Body of pancreas (tissue), 4 donors: ENCODE measurements at places on chromosomes 12 and 14. TPM values are rescaled to one million over a fixed set of nuclear protein-coding genes. Genes with fewer than 3 reads are reported as not detected.
A peak's percentile ranks its signal among the peaks of the same experiment; 100 is the strongest.

DBX2 gene
- total RNA-seq = not detected

KRT6C gene
- not detected for total RNA-seq

ACOT6 gene
- not detected for total RNA-seq

GLT8D2 gene
- 6.0 TPM for total RNA-seq

HCAR3 gene
- total RNA-seq = 0.33 TPM

DNA sequence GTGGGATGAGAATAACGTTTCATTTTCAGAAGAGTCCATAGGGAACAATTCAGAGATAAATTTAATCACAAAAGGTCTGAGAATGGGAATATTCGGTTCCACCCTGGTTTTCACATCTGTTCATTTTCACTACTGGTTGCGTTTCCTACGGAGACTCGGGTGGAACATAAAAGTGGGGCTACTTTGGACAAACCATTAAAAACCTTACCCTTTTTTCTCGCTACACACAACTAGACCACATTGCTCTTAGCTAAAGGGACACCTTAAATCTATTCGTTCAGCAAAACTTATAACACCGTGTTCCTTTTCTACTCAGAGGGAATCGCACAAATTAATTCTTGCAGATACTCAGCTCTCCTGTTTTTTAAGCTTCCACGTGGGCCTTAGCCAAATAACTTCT, 1.0 kb upstream of the SUDS3 start:
- no peaks in the 10 kb centered on the region for H3K36me3 ChIP-seq
- H3K27me3 ChIP-seq = no peaks in the 10 kb centered on the region
- H3K27ac ChIP-seq = peak overlapping the region; percentile 99
- H3K4me3 ChIP-seq = no peak overlapping the region
- peaks cover 43% of the 10 kb centered on the region for H3K4me1 ChIP-seq

DNA sequence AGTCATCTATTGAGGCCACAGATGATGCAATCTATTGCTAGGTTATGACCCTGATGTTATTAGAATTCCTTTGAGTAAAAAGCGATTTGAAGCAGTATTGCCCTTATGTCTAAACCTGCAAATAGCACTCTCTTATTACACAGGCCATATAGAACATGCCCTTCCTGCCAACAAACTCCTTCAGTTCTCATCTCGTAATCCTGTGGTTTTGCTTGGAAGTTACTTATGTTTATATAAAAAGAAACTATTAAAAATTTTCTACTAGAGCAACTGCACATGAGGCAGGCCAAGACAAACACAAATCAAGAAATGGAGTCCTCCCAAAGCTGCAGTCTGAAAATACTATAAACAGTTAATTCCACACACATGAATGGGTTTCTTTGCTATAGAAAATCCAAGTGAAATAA, 1200.2 kb downstream of the LRFN5 start:
- no peaks in the 10 kb centered on the region for H3K4me1 ChIP-seq
- H3K27me3 ChIP-seq = no peaks in the 10 kb centered on the region
- DNase-seq = no peak
- H3K4me3 ChIP-seq = no peak overlapping the region
- H3K27ac ChIP-seq = no peak overlapping the region

DNA sequence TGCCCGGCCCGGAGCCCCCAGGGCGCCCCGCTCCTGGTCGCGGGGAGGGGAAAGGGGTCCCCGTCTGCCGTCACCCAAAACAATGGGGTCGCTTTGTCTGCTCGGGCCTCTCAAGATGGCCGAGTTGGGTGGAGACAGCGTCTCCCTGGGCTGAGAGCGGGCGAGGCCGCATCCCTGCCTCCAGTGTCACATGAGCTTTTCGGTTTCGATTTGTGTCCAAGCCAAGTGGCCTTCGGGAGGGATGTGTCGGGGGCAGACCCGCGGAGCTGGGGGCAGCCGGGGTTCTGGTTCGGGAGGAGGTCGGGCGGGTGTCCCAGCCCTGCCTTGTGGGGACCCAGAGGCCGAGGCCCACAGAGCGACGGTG, 790 bp downstream of the DYNC1H1 start:
- no peaks in the 10 kb centered on the region for H3K36me3 ChIP-seq
- peak overlapping the region; percentile 89 for H3K27ac ChIP-seq
- H3K27me3 ChIP-seq = no peaks in the 10 kb centered on the region
- peak; percentile 68 for DNase-seq
- H3K4me1 ChIP-seq = peaks cover 54% of the 10 kb centered on the region

DNA sequence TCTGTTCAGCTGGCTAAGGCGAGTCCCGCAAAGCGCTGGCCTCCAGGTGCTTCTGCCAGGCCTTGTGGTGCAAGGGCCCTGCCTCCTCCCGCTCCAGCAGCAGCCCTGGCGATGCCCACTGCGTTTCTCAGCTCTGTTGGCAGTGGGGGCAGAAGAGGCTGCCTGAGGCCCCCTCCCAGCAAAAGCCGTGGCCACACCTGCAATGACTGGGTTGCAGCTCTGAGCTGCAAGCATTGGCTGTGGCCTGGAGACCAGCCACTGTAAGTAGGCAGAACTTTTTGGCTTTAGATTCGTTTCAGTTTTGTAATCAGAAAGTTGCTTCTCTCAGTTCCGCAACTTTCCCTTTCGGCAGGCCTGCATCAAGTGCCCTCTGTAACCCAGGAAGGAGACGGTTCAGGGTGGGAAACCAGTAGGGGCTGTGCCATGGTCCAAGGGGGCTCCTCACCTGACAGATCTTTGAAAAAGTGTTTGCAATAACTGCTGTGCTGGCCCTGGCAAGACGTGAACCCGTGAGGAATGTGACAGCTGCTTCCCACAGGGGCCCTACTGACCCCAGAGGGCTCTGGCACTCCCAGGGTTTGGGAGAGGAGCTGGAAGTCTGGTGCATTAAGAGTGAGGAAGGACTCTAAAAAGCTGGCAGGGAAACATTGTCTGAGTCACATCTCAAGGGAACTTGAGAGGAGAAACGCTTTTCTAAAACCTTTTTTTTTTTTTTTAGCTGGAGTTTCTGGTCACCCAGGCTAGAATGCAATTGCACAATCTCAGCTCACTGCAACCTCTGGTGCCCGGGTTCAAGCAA, 54.5 kb upstream of the MAX start:
- H3K27ac ChIP-seq = peak overlapping the region; percentile 58
- H3K36me3 ChIP-seq = no peaks in the 10 kb centered on the region
- no peaks in the 10 kb centered on the region for H3K4me1 ChIP-seq
- DNase-seq = no peak
- H3K4me3 ChIP-seq = no peak overlapping the region
- no peaks in the 10 kb centered on the region for H3K27me3 ChIP-seq

DNA sequence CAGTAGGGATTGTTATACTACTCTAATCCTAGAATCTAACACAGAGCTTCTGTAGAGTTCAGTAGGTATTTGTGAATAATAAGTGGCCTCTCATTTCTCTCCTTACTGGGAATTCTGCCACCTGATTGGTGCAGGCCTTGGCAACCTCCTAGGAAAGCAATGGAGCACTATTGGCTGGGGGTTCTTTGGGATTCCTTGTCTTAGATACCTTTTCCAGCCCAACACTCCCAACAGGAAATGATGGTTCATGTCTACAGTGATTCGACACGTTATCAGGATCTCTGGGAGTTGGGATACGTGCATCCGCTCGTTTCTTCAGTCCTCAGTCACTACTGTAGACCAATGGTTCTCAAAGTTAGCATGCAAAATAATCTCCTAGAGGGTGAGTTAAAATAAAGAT, 67.4 kb downstream of the ELK3 start:
- H3K27ac ChIP-seq = no peak overlapping the region
- H3K27me3 ChIP-seq = no peaks in the 10 kb centered on the region
- H3K36me3 ChIP-seq = no peaks in the 10 kb centered on the region
- H3K4me3 ChIP-seq = no peak overlapping the region

GRCh38 chr12:120252071-120252906, 13.2 kb downstream of the PXN start:
- DNase-seq = peak; percentile 63
- no peak overlapping the region for H3K4me3 ChIP-seq
- no peaks in the 10 kb centered on the region for H3K27me3 ChIP-seq
- peak overlapping the region; percentile 10 for H3K27ac ChIP-seq

- H3K36me3 ChIP-seq = peaks cover 5% of the 10 kb centered on the region
- DNase-seq = peak; percentile 48
- no peak overlapping the region for H3K4me3 ChIP-seq
Measured at GRCh38 chr12:57276935-57277563, 26.1 kb upstream of the STAC3 start.

- H3K27ac ChIP-seq = no peak overlapping the region
- peak; percentile 33 for DNase-seq
- H3K4me1 ChIP-seq = no peaks in the 10 kb centered on the region
- no peak overlapping the region for H3K4me3 ChIP-seq
Measured at GRCh38 chr12:121872546-121873215, 14.0 kb upstream of the HPD start.
